Left forelimb (tissue), 1 donor: ENCODE measurements at places on chromosomes 3 and 15.

GRCh38 chr15:66838671-66839239, 136.7 kb downstream of the SMAD6 start:
- DNase-seq: no peak

- DNase-seq: no peak
These were observed 106.2 kb upstream of the MCTP2 start for GRCh38 chr15:94125156-94125555.

DNA sequence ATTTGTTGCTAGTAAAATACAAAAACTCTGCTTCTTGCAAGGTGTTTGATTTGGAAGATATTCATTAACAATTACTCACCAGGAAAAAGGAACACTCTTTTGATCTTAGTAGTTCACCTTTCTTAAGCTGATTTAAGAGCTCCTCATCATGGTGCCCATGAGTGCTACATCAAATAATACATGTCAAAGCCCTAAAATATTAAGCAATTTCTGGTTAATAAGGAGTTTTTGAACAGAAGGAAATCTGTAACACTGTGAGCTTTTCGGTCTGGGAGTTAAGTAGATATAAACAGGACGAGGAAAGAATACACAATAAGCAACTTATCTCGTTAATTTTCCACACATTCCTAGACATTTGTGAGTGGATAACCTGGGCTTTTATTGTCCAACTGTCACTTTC, 83.9 kb upstream of the DCBLD2 start:
- DNase-seq: no peak

DNA sequence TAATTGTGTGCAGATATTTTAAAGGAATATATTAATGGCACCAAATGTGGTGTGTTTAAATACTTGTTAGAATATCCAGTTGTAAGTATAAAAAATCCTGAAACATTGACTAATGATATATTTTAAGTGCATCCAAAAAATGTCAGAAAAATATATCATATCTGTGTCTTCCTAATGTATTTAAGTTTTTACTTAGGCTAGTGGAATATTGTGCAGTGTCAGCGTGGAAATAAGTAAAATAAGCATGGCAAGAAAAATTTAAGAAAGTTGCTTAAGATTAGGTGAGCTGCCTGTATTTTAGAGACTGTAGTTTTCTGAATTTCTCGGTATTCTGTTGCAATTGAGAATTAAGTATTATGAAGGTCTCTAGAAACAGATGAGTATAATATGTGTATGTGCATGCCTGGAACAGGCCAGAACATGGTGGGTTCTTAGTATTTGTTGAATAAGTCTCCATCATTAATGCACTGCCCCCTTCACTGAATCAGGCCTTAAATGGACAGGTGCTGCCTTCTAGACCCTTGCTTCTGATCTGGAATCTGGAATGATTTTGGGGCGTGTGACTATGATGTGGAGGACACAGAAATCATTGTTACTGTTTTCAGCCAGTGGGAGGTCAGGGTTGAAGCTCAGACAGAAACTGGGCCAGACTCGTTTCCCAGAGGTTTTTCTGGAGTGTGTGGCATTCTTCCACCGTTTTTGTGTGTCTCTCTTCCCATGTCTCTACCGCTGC, 86.1 kb downstream of the TRAK1 start:
- no peak for DNase-seq

DNA sequence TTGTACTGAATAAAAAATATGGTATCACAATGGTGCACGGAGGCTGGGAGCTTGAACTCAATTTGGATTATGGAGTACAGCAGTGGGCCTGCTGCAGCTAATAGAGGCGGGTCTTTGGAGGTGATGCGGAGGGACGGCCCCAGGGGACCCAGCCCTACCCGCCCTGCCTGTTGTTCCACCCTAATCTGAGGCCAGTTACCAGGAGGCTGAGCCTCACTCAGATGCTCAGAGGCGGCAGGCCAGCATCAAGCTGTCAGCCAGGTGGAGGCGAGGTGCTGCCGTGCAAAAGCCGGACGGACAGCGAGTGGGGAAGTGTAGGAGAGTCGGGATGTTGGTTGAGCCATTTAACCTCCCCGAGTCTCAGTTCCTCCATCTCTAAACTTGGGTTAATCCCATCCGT, 218.5 kb upstream of the RGMA start:
- no peak for DNase-seq

DNA sequence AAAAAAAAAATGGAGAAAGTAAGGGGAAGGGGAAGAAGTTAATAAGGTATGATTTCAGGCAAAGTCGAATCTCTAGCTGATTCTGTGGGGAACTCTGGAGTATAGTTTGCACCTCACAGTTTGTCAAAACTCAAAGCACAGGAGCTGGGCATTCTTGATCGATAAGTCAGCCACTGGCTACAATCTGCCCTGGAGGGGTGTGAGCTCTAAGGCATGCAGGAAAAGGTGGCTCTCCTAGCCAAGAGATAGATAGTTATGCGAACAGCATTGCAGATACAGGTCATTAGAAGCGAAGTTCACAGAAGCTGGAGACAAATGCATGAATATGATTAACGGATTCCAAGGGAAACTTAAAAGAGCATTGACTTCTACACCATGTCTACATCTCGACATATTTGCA, 952.6 kb downstream of the AGBL1 start:
- DNase-seq: no peak

DNA sequence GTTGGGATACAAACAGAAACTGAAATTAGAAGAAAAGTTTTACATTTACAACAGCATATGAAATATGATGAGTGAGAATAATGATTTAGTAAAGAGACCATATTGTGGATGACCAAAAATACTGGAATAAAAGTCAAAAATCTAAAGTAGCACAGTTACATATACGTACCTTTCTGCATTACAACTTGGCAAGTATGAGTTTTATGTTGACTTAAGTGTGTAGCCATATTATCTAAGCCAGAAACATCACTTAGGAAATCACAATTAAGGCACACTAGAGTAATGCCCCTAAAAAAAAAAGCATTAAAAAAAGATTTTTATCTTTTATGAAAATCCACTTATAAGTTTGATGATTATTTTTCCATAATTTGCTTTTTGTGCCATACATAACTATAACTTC, 79.1 kb downstream of the ZNF280D start:
- DNase-seq: no peak

DNA sequence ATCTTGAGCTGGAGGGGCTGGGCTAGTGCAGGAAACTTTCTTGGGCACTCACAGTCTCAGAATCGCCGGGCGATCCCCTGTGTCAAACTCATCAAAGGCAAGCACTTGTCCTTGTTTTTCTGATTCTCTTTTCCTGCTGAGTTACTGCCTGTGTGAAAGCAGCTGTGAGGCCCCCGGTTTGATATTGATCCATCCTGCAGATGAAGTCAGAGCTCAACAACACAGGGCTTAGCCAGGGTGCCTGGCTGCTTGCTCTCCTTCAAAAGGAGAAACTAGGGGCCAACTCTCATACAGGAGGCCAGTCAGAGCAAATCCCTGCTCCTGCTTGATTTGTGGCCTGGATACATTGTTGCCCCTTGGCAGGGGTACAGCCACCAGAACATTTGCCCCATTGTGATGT, 22.9 kb downstream of the CLSTN2 start:
- no peak for DNase-seq
